ENCODE measurements at places on chromosomes 12 and 14.

DNA sequence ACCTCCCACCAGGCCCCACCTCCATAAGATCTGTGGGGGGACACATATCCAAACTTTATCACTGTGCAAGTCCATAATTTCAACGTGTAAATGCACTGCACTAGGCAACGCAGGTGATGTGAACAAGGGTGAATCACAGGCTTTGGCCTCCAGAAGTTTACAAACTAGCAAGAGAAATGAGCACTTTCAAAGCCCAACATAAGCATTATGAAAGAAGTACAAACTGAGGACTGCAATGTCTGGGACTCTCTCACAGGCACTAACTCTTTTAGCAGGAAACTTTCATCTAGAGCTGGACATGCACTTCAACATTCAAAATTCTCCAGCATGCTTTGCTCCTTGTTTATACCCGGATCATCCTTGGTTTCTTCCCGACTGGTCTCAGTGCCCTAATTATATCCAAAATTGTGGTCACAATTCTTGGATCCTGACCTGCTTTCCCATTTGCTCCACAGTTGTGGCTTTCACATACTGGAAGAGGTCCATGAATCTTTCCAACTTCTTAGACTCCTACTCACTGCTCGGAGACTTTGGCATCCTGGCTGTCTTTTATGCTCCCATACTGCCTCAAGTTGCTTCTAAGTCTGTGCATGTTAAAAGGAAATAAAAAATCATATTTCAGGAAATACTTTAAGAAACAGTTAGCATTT is 44.9 kb upstream of the STRAP start:
- DNase-seq = no peak

GRCh38 chr12:7162691-7163114 is 26.8 kb upstream of the PEX5 start:
- DNase-seq = peak; percentile 26

DNA sequence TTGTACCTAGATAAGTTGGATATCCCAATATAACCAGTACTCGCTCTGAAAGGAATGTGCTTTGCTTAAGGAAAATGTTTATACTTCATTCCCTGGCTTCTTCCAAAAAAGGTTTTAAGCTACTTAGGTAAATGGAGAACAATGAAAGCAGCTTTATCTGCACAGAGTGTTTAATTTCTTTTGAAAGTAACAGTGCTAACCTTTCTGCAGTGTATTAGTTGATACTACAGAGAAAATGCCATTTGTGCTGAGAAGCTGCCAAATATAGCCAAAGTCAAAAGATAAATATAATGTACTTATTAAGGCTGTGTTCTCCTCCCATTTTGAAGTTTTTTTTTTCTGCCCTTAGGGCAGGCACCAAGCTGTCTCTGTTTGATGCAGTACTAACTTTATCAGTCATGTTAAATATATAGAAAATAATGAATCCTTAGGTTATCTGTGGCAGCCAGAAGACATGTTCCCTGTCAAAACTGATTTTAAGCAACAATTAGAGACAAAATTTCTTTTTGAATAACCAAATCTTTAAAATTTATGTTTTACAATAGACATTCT is 145.4 kb upstream of the KITLG start:
- DNase-seq = no peak

GRCh38 chr12:45468751-45469615 is 253.1 kb downstream of the ANO6 start:
- no peak for DNase-seq

- no peak for DNase-seq
Observed at GRCh38 chr12:104279164-104279563, 24.4 kb upstream of the EID3 start.

GRCh38 chr12:10025236-10025635 is 5.2 kb upstream of the CLEC9A start:
- no peak for DNase-seq

- no peak for DNase-seq
Observed at GRCh38 chr14:22227084-22227483, 361.9 kb downstream of the DAD1 start.

GRCh38 chr14:99899578-99900178 is 106.5 kb downstream of the EML1 start:
- peak; percentile 22 for DNase-seq

DNA sequence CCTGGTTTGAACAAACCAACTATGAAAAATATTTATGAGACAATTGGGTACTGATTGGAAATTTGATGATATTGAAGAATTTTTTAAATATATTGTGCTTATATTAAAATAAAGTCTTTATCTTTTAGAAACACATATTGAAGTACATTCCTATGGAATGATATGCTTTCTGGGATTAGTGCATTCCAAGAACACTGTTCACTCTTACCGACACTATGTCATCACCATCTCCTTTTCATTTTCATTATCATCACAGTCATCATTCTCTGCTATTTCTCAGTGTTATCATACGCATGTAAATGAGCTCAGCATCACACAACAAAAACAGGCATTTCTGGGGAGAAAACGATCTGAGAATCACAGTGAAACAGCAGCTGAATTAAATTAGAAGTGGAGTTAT is 513.3 kb upstream of the CCDC196 start:
- DNase-seq = no peak

DNA sequence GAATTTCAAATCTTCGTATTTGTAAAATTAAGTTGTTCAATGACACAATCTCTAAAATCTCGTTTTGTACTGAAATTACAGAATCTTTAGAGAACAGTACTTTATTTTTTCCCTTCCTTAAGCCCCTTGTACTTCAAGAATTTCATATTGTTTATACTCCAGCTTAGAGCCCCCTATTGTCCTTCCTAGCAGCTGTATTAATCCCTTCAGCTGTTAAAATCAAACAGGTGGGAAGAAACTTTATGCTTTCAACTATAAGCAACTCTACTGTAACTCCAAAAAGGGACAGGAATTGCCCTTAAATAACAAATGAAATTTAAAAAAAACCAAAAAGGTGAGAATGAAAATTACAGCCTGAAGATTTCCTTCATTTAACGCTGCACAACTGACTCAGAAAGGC is 1.7 kb downstream of the NACA start:
- no peak for DNase-seq

- DNase-seq = no peak
Observed at GRCh38 chr12:4567073-4567881, 5.3 kb downstream of the DYRK4 start.

Data from CD4-positive, alpha-beta T cell treated with Interleukin-17A for 1 hour (primary cell).